CD4-positive, alpha-beta T cell treated with Interleukin-12 subunit alpha and Interleukin-12 subunit beta, for 1 hour (primary cell): ENCODE measurements at places on chromosomes 12 and 14.

DNA sequence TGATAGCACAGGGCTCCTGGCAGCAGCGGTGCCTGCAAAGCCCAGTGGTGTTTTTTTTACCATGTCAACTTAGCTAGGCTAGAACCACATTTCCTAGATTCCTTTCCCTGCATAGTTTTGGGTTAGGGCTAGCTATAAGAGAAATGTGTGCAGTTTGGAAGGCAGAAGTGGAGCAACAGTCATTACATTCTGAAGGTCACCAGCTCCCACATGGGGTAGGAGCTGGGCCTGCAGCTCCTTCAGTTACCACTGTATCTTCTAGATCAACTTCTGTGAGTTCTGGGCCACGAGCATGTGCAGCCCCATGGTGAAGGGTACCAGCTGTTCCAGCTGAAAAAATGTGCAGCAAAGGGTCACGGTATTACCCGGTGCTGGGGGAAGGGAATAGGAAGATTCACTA is 2.3 kb upstream of the SLC25A3 start:
- DNase-seq: no peak

- DNase-seq: no peak
Observed at GRCh38 chr12:64325055-64325454, 65.5 kb downstream of the C12orf56 start.

GRCh38 chr14:74258764-74259035 is 19.5 kb downstream of the VSX2 start:
- DNase-seq: no peak

GRCh38 chr12:15757553-15758255 is 31.5 kb downstream of the EPS8 start:
- no peak for DNase-seq

GRCh38 chr12:49930515-49931288 is 19.8 kb upstream of the AQP2 start:
- DNase-seq: no peak

GRCh38 chr14:94056579-94057308 is 24.3 kb downstream of the DDX24 start:
- peak; percentile 39 for DNase-seq

- DNase-seq: no peak
Observed at GRCh38 chr12:80189241-80189640, 89.9 kb downstream of the OTOGL start.

DNA sequence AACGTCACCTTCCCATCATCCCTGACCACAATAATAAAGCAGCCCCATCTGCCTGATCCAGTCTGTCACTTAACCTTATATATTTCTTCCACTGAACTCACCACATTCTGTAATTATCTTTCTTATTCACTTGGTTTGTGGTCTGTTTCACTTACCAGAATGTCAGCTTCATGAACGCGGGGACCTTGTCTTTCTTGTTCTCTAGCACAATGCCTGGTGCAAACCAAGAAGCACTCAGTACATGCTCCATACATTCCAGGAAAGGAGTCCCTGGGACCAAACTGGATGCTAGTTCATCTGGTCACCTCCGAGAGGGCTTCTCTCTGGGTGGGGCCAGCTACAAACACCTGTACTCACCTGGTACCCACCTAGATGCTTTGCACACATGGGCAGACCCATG is 17.4 kb upstream of the ANKRD33 start:
- DNase-seq: no peak
